BE2C (cell line): ENCODE measurements at places on chromosomes 3 and 15.

DNA sequence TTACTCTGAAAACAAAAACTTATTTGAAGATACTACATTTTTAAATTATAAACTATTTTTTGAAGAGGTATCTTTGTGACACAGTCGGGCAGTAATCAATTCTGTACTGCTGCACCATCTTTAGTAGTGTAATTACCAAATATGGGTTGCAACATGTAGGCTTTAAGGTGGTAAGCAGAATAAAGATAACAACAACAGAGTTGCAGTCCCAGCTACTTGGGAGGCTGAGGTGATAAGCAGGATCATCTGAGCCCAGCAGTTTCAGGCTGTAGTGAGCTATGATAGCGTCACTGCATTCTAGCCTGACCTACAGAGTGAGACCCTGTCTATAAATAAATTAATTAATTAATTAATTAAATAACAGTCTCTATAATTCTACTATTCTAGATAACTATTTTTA, 6.0 kb downstream of the PLOD2 start:
- DNase-seq, result no peak

GRCh38 chr3:133256787-133257483, 142.9 kb upstream of the BFSP2 start:
- no peak for DNase-seq

- DNase-seq, result no peak
Measured at GRCh38 chr3:81620849-81621248, 140.6 kb downstream of the GBE1 start.

- DNase-seq, result no peak
Measured at GRCh38 chr3:171001957-171002694, 24.4 kb downstream of the SLC2A2 start.

DNA sequence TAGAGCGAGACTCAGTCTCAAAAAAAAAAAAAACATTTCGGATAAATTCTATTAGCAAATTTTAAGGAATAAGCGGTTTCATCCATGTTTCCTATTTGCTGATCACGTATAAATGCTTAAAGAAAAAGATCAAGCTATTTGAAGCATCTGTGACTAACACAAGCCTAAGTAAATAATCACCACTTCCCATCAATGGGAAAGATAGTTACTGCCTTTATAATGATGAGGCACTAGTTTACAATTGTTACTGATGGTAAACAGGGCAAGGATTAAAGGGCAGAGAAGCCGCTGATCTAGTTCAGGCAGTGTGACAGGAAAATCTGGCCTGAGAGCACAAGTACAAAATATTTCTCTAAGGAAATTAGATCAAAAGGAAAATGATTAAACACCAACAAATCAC, 13.7 kb downstream of the CLPX start:
- DNase-seq, result no peak

GRCh38 chr3:5197470-5198312, 10.2 kb downstream of the EDEM1 start:
- no peak for DNase-seq

- no peak for DNase-seq
Measured at GRCh38 chr3:33869977-33870376, 71.5 kb downstream of the PDCD6IP start.

GRCh38 chr15:66878761-66879160, 176.7 kb downstream of the SMAD6 start:
- DNase-seq, result no peak

DNA sequence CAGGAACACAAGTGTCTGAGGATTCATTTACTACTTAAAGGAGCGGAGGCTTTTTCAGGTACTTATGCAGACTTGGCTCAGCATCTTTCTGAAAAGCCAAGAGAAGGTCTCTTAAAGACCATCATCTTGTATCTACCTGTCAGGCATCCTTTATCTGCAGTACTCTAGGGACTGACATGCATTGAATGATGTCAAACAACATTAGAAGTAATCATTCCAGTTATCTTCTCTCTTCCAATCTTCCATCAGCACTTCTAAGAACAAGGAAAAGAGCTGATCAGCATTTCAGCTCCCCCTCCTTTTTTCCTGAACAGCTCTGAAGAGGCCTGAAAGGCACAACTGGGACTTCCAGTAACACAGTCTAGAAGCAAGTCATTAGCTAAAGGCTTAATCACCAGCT, 214.8 kb downstream of the KCNH8 start:
- DNase-seq, result no peak

GRCh38 chr3:66986406-66986805, 11.7 kb upstream of the KBTBD8 start:
- DNase-seq, result no peak

DNA sequence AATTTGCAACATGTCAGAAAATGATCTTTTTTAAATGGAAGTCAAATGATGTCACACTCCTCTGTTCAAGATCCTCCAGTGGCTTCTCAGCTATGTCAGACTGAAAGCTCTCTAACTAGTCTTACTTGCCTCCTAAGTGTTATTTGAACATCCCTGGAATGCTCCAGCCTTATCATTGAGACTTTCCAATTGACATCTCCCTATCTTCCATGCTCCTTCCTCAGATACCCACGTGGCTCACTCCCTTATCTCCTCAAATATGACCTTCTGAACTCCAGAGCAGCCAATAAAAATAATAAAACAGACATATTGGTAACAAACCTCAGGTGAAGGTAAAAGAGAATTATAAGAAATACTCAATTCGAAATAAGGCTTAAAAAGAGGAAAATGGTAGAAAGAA, 25.5 kb upstream of the AADAC start:
- DNase-seq, result no peak

DNA sequence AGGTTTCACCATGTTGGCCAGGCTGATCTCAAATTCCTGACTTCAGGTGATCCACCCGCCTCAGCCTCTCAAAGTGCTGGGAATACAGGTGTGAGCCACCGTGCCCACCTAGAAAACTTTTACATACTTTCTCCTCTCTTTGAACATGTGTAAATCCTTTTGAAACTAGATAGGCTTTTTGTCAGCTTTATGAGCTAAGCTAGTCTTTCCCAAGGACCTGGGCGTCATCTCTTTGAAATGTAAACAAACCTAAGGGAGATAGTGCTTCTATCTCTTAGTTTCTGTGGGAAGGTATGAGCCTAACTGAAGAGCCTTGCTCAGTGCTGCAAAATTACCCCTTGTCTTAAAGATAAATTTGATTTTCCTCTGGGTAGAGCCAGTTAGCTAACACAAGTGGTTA, 4.8 kb downstream of the CX3CR1 start:
- no peak for DNase-seq
